ENCODE measurements at places on chromosomes 7 and 10.

DNA sequence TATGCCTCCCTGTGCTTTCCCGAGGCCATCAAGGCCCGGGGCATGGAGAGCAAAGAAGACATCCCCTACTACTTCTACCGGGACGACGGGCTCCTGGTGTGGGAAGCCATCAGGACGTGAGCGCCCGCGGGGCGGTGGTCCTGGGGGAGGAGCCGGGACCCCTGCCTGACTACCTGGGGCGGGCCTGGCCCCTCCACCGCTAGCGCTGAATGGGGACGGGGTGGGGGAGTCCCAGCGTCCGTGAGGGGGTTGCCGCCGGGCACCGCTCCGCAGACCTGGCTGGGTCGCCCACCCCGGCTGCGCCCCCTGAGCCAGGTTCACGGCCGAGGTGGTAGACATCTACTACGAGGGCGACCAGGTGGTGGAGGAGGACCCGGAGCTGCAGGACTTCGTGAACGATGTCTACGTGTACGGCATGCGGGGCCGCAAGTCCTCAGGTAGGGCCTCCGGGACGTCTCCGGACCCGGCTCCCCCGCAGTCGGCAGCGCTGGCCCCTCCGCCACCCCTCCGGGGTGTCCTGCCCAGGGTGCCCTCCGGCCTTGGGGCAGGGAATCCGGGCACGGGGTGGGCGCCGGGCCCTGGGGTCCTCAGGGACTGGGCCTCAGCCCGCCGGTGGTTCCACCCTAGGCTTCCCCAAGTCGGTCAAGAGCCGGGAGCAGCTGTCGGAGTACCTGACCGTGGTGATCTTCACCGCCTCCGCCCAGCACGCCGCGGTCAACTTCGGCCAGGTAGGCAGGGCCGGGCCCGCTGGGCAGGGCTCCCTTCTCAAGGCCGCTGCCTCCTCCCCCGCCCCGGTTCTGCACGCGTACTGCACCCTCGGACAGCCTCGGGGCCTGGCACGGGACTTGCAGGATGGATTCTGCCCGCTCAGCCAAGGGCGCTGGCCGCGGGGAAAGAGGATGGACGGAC lies 69.3 kb downstream of the ALOX5 start:
- no peak for DNase-seq

GRCh38 chr7:147052818-147053217 lies 936.2 kb downstream of the CNTNAP2 start:
- no peak for DNase-seq

DNA sequence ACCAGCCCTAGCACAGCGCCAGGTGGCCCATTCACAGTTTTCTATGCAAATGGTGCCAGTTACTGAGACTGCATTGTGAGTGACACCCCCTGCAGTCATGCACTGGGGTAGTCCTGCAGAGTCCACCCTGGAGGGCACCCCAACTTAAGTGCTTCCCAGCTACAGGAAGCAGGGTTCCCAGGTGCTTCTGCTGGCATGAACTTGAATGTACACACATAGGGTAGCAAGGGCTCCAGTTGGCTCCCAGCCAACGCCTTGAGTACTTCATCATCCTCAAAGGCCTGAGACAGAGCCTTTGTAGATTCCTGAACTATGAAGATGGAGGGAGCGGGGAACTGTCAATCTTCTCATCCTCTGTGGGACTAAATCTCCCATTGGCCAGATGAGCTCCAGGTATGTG lies 11.5 kb upstream of the NPFFR1 start:
- no peak for DNase-seq

GRCh38 chr10:15461353-15462108 lies 90.4 kb upstream of the FAM171A1 start:
- no peak for DNase-seq

- DNase-seq = no peak
These were observed 222.9 kb downstream of the DNAJB6 start for GRCh38 chr7:157559596-157560257.

DNA sequence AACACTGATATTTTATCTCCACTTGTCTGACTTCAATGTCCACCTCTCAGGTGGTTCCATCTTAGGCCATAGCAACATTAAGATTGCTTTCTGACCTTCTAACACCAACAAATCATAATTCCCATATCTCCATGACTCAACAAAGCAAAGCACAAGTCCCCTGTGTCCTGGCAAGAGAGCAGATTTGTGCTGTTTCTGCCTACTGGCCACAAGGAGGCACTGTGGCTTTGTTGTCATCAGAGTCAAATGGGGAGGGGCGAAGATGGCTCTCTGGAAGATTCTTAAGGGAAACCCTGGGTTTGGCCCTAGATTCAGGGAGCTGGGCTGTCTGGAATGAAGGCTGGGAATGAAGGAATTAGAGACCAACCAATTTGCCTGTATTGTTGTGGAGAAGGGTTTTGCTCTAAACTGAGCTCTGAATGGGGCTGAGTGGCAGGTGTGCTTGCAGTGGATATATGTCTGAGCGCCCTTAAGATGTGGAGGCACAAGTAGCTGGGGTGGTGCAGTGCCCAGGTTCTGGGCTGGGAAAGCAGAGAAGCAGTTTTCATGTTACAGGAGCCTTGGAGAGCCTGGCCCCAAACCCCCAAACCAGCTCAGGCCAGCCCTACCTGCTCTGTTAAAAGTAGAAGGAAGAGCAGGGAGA lies 154.8 kb upstream of the PRSS58 start:
- DNase-seq = no peak

DNA sequence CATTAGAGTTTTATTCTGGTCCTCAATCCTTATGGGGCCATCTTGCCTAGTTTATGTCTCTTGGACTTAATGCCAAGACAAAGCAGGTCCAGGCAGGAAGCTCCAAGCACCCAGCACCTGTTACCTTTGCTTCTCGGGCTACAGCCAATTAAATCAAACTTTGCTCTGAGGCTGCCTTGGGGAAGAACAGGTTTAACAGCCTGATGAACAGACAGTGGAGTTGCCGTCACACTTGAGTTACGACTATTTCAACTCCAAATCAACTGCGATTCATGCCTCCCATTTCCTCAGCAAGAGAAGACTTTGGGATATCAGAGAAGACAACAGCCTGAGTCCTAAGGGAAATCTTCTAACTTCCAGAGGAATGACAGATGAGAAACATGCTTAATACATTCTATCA lies 62.2 kb downstream of the XPNPEP1 start:
- DNase-seq = no peak

- DNase-seq = no peak
These were observed 52.9 kb upstream of the PIK3CG start for GRCh38 chr7:106812027-106812643.
